H9 (cell line): ENCODE measurements at places on chromosomes 5 and 9. TPM values are rescaled to one million over a fixed set of nuclear protein-coding genes. Genes with fewer than 3 reads are reported as not detected.

DNA sequence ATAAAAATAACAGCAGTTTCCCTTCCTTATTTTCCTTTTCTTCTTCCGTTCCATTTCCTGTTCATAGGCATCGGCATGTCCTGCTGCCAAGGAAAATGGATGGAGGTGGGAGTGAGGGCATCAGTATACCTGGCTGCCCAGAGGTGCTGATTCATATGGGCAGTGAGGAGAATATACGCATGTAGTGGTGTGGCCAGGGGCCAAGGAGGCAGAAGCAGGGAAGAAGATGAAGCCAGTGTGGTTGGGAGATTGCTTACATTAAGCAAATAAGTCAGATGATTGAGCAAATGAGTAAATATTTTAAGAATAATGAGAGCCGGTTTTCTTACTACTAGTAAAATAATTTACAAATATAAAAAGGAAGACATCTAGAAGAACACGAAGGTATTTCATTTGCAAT is 344.9 kb upstream of the PAPPA start:
- no peak for DNase-seq

DNA sequence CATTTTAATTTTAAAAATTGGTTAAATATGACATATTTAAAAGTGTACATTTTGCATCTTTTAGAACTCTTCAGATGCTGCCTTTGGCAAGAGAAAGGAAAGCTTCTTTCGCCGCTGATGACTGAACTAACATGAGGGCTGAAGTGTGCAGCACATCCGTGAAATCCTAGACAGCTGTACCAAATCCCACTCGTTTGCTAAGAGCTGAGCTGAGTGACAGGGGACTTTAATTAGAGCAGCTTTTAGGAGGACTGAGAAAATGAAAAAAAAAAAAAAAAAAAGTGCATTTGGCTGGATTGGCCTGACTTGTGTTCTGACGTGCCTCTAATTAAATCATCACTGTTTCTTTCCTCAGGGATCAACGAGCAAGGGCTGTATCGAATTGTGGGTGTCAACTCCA is 271.3 kb downstream of the ARHGAP26 start:
- no peak for DNase-seq

- DNase-seq: no peak
Measured at GRCh38 chr9:72333197-72333596, 31.8 kb downstream of the ZFAND5 start.

DNA sequence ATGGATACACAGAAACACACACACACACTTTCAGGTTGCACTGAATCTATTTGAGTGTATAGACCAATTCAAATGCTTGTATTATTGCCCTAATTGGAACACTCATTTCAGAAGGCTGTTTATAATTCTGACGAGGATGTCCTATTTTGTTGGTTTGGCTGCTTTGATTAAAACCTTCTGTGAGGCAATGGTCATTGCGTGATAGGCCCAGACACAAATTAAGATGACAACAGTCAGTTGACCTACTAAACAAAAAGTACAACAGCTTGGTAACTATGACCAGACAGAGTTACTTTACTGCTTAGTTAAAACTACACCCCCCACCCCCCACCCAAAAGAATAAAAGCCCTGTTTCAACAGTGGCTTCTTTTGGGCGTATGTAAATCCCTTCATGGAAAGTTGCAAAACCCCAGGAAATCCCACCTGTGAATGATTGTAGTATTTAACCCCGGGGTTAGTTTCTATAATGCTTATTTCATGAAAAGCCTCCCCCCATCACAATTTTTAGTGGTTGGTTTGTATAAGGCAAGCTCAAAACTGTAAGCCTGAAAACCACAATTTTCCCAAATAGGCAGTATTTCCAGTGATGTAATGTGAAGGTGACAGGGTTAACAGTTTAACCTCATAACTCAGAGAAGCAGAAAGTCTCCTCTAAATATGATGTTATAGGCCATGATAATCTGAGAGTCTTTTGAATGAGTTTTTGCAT is 340.8 kb downstream of the FGF10 start:
- no peak for DNase-seq

DNA sequence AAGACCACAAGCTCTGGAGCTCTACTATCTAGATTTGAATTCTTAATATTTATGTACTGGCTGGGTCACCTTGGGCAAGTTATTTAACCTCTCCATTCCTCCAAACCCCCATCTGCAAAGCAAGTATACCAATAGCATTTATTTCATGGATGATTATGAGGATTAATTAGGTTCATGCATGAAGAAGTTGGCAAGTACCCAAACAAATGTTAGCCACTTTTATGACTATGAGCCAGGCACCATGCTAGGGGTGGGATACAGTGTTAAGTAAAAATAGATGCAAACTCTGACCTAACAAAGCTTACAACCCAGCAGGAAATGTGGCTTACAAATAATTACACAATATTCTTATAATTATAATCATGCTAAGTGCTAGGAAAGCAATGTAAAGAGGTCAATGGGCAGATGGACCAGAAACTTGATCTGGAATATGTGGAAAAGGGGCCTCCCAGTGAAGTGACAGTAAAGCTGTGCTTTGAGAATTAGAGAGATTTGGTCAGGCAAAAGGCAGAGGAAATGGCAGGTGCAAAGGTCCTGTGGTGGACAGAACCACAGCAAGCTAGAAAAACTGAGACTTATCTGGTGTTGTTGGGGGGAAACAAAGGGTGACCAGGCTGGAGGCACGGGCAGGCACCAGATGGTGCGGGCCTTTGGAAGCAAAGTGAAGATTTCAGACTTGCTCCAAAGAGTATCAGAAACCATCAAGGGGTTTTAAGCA is 525.2 kb upstream of the TRPC7 start:
- DNase-seq: no peak

GRCh38 chr9:73743826-73744225 is 592.2 kb downstream of the ANXA1 start:
- DNase-seq: no peak

- DNase-seq: no peak
Measured at GRCh38 chr5:59241119-59241518, 652.4 kb downstream of the PDE4D start.

- no peak for DNase-seq
Measured at GRCh38 chr5:6716629-6717149, 3.5 kb downstream of the TENT4A start.

DNA sequence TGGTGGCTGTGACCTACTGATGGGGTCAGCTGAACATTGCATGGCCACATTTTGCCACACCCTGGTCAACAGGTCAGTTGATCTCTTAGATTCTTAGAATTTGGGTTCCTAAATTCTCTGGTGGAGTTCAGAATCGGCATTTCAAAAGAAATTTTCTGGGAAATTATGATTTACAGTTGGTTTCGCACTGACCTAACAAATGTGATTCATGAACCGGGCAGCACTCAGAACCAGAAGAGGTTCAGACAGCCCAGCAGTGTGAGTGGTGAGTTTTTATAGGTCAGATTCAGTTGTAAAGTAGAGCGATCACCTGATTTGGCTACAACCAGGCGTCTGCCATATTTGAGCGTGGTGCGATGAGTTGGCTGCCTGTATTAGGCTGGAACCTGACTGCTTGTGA is 163.7 kb upstream of the GAS1 start:
- no peak for DNase-seq

DNA sequence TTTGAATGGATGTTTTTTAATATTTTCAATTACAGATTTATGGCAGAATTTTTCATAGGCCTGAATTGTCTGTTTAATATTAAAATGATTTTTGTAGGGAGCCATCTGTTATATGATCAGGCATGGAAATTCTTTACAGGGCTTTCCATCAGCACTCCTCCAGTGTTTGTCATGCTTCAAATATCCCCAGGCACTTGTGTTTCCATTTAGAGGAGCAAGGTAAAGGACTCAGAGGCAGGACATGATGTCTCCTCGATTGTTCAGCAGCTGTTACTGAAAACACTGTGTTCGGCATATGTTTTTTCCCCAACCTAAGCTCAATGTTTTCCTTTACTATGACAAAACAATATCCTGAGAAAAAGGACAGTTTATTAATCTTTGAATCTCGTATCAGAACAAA is 172.3 kb upstream of the RFX3 start:
- no peak for DNase-seq

DNA sequence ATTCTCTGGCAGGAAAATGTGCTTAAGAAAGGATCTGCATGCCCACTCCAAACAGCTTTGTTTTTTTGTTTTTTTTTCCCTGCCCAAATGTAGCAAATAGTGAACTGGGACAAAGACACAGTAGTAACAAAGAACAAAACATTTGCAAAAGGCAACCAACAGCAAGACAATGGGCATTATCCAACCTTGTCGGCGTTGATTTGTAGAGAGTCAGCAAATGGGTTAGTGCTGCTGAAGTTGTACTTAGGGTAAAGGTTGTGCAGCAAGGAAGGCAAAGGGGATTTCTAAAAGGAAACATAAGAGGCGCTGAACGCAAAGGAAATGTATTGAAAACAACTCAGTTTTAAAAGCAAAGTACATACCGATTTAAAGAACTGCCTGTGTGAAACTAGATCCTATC is 136.2 kb downstream of the MPDZ start:
- DNase-seq: no peak

DNA sequence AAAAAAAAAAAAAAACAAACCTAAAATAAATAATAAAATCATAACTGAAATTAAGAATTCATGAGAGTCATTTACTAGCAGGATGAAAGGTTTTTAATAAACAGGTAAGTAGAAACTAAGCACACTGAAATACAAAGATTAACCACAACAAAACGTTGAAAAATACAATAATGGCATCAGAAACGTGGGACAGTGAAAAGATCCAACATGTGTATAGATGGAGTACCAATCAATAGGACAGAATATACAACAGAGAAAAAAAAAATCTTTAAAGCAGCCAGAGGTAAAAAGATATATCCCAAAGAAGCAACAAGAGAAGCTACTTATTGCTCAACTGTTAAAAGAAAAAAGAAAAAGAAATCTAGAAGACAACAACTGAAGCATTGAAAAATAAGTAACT is 75.2 kb downstream of the RICTOR start:
- DNase-seq: no peak

GRCh38 chr5:60993425-60993824 is 48.4 kb downstream of the NDUFAF2 start:
- DNase-seq: no peak

- DNase-seq: no peak
Measured at GRCh38 chr5:17222664-17223063, 5.2 kb downstream of the BASP1 start.

DNA sequence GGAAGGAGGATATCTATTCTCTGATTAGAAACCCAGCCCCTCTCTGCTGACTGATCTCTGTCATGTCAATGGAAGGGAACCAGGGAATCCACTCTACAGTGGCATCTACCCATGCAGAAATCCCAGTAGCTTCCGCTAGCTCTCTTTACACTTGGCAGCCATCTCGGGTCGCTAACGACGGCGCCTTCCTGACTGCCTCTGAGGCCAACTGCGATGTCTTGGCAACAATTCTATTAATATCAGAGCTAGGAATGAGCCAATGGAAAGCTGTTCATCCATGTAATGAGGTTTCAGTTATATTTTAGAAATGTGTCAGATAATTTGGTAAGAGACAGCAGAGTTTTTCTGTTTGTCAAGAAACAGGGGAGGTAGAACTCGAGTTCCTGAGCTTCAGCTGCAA is 67.6 kb upstream of the ATP10B start:
- no peak for DNase-seq

DNA sequence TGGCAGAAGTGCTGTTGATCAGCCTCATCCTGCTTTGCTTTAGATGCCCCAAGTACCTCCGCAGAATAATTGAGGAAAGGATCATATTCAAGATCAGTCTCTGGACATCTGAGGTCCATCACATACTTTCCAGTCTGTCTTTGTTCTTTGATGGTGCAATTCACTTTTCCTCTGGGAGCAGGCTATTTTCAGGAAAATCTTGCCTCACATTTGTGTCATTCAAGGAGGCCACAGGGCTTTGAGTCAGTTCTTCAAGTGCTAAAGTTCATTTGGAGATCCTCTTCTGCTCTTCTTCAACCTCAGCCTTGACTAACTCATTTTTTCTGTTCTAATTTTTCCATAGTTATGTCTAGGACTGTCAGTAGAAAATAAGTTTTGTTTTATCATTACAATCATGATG is 18.6 kb downstream of the EQTN start:
- DNase-seq: no peak

GRCh38 chr5:65185468-65185867 is 296.3 kb downstream of the ADAMTS6 start:
- DNase-seq: no peak

GRCh38 chr5:77867194-77867691 is 91.1 kb upstream of the TBCA start:
- no peak for DNase-seq

- DNase-seq: no peak
Measured at GRCh38 chr5:44707721-44708120, 101.0 kb upstream of the MRPS30 start.

DNA sequence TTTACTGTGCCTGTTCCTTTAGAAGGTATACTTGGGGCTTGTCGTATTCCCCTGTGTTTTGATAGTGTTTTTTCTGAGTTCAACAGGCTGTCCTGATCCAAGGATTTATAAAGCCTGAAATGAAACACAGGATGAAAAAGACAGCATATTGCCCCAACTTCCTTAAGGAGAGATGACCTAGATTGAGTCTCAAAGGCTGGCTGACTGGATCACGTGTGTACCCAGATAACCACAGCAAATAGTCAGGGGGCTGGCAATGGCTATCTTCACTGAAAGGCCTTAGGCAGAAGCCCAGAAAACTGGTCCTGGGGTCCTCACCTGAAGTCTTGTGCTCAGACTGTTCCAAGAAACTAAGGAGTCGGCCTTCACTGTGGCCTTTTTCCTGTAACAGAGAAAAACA is 7.7 kb upstream of the HK3 start:
- DNase-seq: no peak

DNA sequence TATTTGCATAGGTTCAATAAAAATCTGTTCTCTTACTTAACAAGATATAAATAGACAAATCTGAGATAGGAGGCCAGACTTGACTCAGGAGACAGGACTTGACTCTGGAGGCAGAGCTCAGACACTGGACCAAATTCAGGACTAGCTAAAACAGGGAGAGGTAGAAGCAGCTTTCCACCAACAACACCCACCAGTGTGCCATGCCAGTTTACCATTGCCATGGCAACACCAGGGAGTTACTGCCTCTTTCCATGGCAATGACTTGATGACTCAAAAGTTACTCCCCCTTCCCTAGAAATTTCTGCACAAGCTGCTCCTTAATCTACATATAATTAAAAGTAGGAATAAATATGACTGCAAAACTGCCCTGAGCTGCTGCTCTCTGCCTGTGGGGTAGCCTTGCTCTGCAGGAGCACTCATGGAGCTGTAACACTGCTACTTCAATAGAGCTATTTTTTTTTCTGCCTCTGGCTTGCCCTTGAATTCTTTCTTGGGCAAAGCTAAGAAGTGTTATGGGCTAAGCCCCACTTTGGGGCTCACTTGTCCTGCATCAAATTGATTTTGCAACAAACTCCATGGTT is 473.0 kb downstream of the PLK2 start:
- peak; percentile 28 for DNase-seq

Gene PCDHB7
- total RNA-seq: 0.42 and 0.52 TPM in 2 replicates

Gene C5orf46
- total RNA-seq: not detected in 2 replicates

Gene MAMDC2
- total RNA-seq: 4.6 TPM in 2 replicates

Gene SLC25A25
- 16.0 and 16.9 TPM in 2 replicates for total RNA-seq

Gene HSD17B3
- not detected in 2 replicates for total RNA-seq

Gene CD74
- 19.5 and 19.9 TPM in 2 replicates for total RNA-seq

Gene PCDHA3
- 0.20 TPM in 1 of 2 replicates, not detected in the other for total RNA-seq

Gene GFI1B
- total RNA-seq: not detected in 2 replicates

Gene CDH18
- 0.61 TPM in 1 of 2 replicates, not detected in the other for total RNA-seq

Gene ZDHHC11
- 32.7 and 37.6 TPM in 2 replicates for total RNA-seq

Gene RLN2
- total RNA-seq: 3.6 and 3.7 TPM in 2 replicates

Gene SLC23A1
- not detected in 2 replicates for total RNA-seq
